ENCODE measurements at places on chromosomes 7 and 10. TPM values are rescaled to one million over a fixed set of nuclear protein-coding genes. Genes with fewer than 3 reads are reported as not detected.

DNA sequence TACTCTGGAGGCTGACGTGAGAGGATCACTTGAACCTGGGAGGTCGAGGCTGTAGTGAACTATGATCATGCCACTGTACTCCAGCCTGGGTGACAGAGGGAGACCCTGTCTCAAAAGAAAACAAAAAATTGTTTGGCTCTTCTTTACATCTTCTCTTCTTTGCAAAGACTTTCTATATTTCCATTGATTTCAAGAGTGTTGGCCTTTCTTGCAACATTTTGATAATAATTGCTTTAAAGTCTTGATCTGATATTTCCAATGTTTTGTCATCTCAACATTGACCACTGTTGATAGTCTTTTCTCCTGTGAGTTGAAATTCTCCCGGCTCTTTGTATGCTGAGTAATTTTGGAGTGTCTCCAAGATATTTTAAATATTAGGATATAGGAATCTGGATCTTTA is 17.8 kb upstream of the CLDN4 start:
- DNase-seq = no peak

DNA sequence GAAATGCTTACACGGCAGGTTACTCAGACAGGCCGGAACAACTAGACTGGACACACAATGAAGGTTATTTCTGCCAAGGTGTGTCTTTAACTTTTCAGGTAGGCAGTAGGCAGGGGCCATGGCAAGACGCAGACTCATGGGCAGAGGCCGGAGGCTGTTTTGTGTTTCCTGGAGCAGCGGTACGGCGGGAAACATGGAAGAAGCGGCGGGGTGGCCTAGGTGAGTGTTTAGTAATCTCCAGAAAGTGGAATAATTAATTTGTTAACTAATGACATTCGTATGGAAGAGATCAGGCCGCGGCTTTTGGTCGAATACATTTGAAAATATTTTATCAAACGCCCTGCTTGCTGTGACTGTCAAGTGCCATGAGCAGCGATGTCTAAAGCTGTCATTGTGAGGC is 277.8 kb downstream of the WDR37 start:
- no peak for DNase-seq

- no peak for DNase-seq
Measured at GRCh38 chr7:7438851-7439250, 96.8 kb downstream of the COL28A1 start.

DNA sequence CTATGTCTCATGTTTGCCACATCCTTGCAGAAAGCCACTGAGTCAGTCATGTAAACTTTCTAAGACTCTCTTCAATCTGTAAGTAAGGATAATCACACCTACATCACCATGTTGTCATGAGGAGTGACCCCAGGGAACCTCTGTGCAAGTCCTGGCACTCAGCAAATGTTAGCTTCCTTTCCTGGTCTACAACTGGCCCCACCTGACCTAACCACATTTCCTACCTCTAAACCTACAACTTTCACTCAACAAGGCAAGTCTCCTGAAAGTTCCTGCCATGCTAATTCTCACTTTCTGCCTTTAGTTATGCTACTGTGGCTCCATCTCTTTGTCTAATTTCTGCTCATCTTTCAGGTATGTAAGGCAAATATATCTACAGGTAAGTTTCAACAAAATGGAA is 72.3 kb upstream of the SEM1 start:
- DNase-seq = no peak

DNA sequence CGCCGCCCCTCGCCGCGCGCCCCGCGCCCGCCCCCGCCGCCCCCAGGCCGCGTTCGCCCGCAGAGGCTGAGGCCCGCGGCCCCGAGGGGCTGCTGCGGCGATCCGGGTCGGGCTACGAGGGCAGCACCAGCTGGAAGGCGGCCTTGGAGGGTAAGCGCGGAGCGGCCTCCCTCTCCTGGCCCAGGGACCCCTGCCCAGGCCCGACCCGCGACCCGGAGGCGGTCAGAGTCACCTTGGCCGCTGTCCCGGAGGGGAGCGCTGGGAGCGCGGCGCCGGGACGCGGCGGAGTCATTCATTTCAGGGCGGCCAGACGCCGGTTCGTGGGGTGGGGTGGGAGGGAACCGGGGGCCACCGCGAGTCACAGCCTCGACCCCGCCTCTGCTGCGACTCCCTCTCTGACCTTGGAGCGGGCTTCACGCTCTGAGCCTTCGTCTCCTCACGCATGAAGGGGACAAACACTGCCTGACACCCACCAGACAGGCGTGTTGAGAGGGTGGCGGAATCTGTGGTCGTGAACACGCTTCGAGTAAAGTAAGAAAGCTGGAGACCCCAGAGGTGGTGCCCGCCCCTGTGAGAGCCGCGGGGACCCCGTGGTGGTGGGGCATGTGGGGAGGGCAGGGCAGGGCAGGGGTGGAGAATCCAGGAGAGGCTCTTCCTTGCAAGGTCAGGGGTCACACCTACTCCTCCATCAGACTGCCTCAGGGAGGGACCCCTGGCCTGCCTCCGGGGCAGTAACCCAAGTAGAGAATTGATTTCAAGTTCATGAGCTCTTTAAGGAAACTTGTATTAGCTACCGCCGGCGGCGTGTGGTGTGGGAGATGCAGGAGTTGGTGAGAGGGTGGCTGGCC is 707 bp downstream of the CLEC2L start:
- DNase-seq = no peak

CTAGE6 gene
- total RNA-seq = 0.60 TPM

DNA sequence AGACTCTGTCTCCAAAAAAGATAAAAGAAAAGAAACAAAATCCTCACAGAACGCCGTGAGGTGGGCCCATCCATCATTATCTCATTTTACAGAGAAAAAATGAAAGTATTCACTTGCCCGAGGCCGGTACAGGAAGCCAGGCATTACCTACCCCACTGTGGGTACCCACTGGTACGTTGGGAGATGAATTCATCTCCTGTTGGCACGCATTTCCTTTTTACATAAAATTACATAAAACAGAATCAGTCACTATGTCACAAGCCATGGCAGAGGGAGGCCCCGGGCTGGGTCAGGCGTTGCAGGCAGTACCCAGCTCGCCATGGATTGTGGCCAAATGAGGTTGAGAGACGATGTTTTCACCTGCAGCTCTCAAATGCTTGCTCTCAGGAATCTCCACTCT is 38.6 kb upstream of the TNRC18 start:
- no peak for DNase-seq

GRCh38 chr10:47414752-47415519 is 30.8 kb upstream of the ZNF488 start:
- DNase-seq = peak; percentile 80

Measured in osteocyte (in vitro differentiated cells).